ENCODE measurements at places on chromosomes 3 and 15.

DNA sequence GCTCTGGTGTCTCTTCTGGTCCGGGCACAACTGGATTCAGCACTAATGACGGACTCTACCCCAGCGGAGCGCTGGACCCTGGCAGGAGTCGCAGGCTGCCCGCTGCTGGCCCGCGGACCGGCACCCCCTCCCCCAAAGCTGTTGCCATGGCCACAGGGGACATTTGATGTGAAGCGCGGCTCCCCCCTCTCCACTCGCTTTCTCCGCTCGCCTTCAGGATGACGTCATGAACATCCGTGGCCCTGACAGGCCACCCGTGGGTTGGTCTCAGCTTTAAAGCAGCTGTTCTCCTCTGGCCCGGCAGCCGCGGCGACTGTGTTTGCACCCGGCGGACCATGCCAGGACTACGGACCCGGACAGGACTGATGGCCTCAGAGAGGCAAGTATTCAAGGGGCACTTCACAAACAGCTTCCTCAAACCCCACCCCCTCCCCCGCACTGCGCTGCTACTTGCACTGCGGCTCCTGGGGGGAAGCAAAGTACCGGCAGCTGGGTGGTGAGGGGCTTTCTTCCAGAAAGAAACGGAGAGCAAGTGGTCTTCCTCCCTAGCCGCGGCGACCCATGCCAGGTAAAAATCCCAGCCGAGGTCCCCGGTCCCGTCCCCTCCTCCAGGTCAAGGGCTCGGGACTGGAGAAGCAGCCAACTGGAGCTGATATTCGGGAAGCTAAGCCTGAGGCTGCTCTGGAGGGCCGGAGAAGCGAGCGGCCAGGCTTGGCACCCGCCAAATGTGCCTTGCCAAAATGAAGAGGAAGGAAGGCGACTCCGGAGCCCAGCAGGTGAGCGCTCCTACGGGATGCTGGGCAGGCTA, 16.6 kb upstream of the AEN start:
- no peak for DNase-seq

- DNase-seq = no peak
These were observed 1.3 kb downstream of the ZNF710 start for GRCh38 chr15:90002428-90002844.

DNA sequence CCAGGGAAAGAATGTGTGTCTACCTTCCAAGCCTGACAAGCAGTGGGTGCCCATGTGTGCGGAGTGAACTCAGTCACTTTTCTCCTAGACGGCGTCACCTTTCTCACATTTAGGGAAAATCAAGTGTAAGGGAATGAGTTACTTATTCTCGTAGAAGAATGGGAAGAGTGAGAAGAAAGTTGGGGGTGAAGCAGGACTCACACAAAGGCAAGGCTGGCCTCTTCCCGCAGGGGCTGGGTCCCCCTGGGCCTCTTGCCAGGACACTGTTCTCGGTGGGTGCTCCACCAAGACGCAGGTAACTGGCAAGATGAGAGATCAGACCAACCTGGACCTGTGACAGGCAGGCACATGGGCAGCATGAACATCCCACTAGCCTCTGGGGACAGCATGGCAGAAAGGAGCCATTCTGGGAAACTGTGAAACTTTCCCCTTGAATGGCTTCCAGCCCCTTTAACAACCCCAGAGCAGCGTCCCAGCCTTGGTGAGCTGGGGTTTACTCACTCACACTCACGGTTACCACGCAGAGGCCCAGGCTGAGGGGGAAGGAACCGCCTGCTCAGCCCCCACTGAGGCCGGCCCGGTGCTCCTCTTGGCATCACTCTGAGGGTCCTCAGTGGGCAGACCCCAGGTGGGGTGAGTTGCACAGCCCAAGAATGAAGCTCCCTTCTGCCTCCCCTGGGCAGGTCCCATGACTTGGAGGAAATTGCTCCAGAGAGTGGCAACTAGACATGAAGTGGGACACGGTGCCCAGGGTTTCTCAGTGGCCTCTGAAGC, 15.0 kb upstream of the SRP14 start:
- no peak for DNase-seq

DNA sequence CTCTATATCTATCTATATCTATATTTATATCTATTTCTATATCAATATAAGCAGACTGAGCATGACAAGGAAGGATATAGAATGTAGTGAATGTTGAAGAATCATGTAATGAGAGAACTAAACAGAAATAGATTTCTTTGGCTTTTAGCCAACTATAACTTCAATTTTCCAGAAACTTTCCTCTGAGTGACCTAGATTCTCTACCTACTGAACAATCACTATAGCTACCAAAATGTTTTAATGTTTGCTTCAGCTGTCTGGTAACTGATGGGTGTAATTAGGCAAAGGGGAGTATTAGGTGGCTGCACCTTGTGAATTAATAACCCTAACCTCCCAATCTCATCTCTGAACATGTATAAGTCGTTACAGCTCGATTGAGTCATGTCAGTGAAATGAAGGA, 76.4 kb upstream of the ROBO1 start:
- DNase-seq = no peak

DNA sequence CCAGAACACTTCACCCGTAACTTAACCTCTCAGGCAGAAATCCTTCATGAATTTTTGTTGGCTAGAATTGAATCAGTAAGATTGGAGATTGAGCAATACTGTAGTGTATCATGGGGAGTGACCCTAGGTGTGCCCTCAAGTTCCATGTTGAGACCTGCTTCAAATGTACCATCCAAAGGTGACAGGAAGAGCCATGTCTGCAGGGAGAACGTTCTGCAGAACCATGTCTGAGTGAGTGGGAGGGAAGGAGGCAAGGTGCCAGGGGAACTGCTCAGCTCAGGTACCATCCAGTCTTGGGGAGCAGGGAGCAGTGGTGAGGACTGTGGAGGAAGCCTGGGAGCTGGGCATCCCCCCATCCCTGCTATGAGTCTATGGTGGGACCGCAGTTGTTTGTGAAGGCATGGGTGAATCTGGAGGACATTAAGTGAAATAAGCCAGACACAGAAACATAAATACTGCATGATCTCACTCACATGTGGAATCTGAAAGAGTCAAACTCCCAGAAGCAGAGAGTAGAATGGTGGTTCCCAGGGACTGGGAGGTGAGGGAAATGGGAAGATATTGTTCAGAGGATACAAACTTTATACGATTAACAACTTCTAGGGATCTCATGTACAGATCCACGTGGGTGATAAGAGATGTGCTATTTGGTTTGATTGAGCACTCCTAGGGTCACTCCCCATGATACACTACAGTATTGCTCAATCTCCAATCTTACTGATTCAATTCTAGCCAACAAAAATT, 23.3 kb downstream of the CFAP161 start:
- no peak for DNase-seq

- DNase-seq = no peak
These were observed 63.6 kb downstream of the TLE3 start for GRCh38 chr15:70034141-70034540.

DNA sequence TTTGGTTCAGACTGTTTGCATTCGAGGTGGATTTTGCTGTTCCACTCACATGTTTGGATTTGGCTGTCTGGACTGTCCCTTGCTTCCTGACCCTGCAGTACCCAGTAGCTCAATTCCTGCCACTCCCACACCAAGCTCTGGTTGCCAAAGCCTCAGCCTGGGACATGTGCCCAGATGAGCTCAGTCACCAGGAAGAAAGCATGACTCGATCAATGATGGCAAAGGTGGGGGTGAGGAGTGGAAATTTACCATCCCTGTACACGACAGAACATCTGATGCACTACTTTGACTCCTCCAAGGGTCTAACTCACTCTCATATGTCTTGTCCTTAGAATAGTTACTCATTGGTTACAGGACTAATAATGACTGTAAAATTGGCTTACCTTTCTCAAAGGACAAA, 45.2 kb downstream of the ZNF385D start:
- no peak for DNase-seq

DNA sequence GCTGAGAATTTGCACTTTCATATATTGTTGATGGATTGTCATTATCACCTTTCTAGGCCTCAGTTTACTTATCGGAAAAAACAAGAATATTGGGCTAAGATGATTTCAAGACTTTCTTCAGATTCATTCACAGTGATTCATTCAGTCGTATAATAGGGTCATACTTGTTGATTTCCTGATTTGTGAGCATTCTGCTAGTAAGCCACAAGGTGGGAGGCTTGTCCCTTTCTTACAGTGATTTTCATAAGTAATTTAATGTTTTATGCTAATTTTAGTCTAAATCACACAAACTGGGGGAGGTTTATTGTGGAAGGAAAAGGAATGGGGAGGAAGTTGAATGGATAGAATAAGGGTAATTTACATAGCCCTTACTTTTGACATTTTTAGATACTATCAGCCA, 126.8 kb upstream of the GOLGA6L4 start:
- no peak for DNase-seq

DNA sequence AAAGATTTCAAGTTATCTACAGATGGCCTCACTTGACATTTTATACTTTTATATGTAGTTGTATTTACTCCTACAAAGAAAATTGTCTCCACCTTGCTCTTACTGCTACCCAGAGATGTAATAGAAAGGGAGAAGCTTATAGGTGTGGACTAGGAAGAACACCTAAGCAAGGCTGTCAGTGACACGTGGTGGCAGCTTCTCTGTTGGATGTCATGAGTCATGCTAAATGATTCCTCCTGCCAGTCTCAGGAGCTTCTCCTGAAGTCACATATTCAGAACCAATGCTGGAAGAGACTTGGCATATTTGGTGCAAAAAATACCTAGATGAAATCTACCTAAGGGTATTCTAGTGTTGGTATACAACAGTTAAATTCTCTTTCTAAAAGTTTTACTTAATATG, 184.7 kb downstream of the LRRC3B start:
- DNase-seq = no peak

- no peak for DNase-seq
These were observed 101.2 kb upstream of the ZBTB20 start for GRCh38 chr3:115248274-115248673.

DNA sequence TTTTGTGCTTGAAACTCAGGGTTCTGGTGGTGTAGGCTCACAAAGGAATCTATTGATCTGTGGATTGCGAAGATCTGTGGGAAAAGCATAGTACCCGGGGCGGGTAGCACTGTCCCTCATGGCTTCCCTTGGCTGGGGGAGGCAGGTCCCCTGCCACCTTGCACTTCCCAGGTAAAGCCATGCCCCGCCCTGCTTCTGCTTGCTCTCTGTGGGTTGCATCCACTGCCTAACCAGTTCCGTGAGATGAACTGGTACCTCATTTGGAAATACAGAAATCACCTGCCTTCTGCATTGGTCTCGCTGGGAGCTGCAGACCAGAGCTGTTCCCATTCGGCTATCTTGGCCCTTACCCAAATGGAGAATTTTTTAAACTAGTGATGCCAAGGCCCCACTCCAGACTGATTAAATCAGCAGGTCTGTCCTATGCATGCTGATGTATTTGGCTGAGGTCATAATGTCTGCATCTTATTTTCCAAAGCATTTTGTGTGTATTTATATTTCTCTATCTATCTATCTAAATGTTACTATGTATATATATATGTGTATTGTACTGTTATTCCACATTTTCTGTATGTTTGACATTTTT, 65.5 kb upstream of the SLC7A14 start:
- DNase-seq = no peak

DNA sequence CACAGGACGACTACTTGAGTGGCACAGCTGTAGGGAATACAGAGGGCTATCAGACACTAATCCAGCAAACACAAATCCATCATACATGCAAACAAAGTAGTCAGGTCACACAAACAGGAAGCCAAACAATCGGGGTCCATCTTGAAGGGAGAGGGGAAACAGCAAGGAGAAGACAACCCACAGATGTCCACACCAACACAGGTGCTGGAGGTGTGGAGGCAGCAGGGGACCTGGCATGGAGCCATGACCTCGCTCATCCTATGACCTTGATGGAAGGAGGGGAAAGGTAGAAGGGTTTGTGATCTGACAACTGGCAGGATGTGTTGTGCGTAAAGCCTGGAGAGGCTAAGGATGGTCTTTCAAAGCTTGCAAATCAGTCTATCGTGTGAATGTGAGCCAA, 39.9 kb upstream of the SKOR1 start:
- DNase-seq = no peak

DNA sequence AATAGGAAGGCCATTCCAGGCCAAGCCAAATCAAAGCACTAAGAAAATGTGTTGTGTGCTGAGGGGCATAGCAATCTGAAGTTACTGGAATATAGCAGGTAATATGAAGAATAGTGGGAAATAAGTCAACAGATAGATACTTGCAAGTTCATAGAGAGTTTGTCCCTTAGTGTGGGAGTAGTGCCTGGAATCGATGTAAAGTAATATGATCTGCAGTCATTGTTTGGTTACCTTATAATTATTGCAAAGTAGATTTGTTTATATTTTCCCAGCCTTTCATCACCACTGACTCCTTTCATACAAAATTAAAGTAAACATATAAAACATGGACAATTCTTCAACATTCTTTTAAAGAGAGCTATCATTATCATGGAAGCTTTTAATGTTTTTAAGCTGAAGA, 420.9 kb upstream of the NECTIN3 start:
- DNase-seq = no peak

DNA sequence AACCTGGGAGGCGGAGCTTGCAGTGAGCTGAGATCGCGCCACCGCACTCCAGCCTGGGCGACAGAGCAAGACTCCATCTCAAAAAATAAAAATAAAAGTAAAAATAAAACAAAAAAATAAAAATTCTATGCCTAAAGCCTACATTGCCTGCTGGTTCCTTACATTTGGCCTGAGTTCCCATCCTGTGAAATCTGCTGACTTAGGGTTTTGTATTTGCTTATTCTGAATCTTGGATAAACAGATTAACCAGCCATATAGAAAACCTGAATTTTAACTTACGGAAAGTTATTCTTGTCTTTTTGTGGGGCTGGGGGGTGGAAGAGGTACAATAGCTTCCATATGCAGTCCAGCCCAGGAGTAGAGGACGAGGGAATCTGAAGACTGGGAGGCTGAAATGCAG, 73.7 kb upstream of the UMPS start:
- DNase-seq = no peak

GRCh38 chr15:42387603-42388002, 28.3 kb downstream of the CAPN3 start:
- no peak for DNase-seq

DNA sequence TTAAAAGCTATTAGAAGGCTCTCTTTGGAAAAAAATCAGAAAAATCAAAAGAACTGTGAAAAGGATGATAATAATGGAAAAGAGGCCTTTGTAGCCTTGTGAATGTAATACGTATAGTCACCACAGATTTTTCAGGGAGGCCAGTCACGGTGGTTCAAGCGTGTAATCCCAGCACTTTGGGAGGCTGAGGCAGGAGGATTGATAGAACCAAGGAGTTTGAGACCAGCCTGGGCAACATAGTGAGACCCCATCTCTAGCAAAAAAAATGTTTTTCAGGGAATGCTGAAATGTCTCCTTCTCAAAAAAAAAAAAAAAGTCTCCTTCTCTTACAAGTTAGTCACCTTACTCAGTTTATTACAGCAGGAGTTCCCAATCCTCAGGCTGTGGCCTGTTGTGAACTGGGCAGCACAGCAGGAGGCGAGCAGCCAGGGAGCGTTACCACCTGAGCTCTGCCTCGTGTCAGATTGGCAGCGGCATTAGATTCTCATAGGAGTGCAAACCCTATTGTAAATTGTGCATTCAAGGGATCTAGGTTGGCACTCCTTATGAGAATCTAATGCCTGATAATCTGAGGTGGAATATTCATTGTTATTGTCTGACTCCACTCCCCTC, 15.9 kb downstream of the ARIH1 start:
- DNase-seq = no peak

- no peak for DNase-seq
These were observed 39.1 kb downstream of the MYO1E start for GRCh38 chr15:59333401-59334075.
